T follicular helper cell (primary cell): ENCODE measurements at places on chromosomes 7 and 10.

GRCh38 chr10:85318809-85319807 is 990.7 kb downstream of the CCSER2 start:
- no peak for DNase-seq

DNA sequence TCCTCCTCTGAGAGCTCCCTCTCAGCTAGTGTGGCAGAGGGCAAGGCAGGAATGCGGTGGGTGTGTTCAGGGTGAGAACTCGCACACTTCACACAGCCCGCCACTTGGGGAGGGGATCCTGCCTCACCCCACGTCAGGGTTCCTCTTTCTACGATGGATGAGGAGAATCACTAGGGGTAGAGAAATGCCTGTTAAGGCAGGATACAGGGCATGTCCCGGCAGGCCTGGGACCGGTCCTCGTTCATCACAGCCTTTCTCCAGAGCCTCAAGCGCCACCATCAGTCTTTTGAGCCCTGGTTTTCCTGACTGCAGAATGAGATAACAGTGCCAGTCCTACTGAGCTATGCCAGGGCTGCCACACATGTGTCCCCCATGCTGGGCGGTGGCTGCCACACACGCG is 546.7 kb upstream of the ADARB2 start:
- no peak for DNase-seq

GRCh38 chr7:134332892-134333291 is 16.2 kb upstream of the SLC35B4 start:
- DNase-seq: no peak

DNA sequence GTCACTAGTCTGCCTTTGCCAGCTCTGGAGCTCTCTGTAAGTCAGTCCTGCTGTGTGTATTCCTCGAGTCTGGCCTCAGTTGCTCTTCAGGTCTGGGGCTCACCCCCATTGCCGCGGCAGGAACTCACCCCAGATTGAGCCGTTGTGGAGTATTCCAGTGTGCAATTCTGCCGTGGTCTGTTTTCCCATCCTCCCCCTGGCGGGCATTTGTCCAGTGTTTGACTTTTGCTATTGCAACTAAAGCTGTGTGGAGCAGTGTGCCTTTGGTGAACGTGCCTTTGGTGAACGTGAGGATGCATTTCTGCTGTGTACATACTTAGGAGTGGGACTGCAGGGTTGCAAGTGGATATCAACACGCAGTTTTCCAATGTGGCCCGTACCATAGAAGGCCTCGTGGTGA is 134.5 kb downstream of the FAM53B start:
- no peak for DNase-seq

GRCh38 chr7:92448205-92448747 is 994 bp downstream of the GATAD1 start:
- peak; percentile 55 for DNase-seq

DNA sequence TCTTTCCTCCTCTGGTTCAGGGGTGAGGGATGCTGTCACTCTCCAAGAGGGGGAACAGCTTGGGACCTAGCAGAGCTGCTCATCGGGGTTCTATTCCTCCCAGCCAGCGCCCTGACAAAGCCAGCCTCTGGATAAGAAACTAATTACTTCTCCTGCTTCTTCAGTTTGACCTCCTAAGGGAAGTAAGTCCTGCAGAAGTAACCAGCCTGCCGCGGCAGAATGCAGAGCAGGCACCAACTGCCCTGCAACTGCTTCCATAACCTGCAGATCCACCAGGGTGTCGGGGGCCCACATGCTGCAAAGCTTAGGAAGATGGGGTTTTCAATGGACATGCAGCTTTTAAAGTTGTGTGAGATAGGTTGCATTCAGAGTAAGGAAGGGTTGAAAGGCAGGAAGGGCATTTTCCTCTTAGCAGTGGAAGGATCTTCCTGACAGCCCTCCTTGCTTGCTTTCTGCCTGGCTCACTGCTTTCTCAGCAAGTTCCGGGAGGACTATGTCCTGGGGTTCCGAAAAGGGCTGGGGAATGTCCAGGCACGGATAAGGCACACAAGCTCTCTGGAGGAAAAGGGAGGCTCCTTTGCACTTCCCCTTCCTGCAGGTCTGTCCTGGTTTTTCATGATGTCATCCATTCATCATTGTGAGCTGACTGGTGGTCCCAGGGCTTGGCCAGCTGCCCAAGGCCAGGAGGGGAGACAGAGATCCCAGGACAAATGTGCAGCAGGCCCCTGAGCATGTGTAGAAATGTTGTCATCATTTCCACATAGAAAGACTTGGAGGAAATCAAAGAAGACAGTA is 24.3 kb upstream of the CALU start:
- DNase-seq: no peak

- no peak for DNase-seq
Observed at GRCh38 chr7:39686261-39686924, 63.0 kb downstream of the RALA start.

DNA sequence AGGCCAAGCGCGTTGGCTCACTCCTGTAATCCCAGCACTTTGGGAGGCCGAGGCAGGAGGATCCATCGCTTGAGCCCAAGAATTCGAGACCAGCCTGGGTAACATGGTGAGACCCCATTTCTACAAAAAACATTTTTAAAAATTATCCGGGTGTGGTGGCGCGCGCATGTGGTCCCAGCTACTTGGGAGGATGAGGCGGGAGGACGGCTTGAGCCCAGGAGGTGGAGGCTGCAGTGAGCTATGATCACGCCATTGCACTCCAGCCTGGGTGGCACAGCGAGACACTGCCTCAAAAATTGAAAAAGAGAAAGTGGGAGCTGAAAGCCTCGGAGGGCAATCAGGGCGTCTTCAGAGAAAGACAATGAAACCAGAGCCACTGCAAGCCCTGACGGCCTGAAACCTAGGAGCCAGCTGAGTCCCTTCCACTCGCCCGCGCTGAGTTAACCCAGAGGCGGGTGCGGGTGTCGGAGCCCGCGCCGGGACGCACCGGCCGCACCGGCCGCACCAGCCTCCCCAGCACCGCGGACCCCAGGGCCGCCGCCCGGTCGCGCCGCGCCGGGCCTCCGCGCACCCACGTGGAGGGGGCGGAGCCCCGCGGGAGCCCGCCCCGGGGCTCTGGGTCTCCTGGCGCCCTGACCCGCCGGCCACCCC is 22.4 kb downstream of the ZFAND2A start:
- no peak for DNase-seq

DNA sequence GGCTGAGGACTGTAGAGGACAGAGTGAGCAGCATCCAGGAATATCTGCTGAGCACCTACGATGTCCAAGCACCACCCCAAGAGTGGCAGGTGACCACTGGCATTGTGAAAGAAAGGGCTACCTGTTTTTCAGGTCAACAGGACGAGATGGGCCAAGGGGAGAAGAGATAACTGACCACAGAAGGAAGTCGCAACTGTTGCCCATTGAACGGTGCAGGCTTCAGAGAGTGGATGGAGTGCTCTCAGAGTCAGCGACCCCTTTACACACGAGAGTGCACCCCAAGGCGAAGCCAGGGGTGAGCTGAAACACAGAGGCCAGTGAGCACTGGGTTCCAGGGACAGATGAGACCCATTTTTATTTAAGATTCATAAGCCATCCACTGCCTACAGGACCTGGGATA is 42.3 kb downstream of the HIPK2 start:
- no peak for DNase-seq

DNA sequence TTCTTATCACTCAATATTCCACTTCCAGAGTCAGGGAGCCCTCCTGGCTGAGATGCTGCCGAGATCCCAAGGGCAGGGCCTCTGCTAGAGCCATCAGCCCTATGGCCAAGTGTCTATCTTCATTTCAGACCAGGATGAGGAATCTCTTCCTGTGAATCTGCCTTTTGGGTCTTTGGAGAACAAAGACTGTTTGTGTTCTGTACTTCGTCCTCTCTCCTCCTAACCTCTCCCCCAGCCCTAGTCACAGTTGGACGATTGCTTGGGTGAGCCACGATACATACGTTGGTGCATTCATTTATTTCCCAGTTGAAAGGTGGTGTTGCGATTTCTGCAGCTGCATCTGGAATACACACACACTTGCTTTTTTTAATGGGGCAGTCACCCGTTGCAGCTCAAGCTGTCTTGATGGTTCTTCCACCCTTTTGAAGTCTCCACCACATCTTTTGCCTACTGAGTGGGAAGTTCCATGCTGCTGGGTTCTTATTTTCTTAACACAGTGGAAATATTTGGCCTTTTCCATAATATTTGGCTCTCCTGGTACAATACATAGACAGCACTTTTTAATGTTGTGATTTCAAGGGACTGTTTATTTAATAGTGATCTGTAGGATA is 26.7 kb downstream of the SH3PXD2A start:
- no peak for DNase-seq

GRCh38 chr7:46651070-46651469 is 730.0 kb upstream of the IGFBP3 start:
- no peak for DNase-seq

- DNase-seq: no peak
Observed at GRCh38 chr7:95811846-95812445, 39.6 kb downstream of the DYNC1I1 start.

DNA sequence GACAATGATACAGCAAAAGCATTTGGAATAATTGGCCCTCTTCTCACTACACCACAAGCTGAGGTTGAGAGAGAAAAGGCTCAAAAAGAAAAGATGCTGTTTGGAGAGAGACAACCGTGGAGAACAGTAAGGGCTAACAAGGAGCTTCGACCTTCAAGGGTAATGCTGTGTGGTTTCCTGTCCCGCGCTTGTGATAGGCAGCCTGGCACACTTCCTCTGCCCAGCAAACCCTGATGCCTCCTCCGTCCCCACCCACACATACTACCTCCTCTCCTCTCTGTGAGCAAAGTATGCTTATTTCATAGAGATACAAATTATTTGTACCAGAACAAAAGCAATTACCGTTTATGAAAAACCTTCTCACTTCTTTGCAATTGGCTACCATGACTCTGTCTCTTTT is 755.4 kb downstream of the KCNMA1 start:
- DNase-seq: no peak

GRCh38 chr10:79267499-79267898 is 79.8 kb upstream of the PPIF start:
- no peak for DNase-seq

GRCh38 chr7:26188206-26188956 is 12.2 kb downstream of the HNRNPA2B1 start:
- DNase-seq: no peak

DNA sequence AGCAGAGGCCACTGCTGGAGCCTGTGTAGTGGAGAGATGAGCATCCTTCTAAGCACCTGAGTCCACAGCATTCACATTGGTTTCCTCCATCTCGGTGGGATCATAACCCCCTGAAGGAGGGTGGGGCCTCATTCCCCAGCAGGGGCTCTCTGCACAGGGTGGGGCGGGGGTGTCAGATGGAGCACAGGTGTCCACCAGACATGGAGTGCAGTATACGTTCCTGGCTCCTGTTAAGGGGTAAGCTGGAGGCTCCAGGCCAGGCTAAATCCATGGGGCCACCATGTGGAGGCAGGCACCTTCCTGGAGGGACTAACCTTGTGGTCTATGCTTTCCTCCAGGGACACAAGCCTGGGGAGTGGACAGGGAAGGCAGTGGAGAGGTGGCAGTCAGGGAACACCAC is 252.6 kb downstream of the GRID1 start:
- no peak for DNase-seq

- DNase-seq: no peak
Observed at GRCh38 chr7:12257582-12257981, 46.5 kb downstream of the TMEM106B start.

DNA sequence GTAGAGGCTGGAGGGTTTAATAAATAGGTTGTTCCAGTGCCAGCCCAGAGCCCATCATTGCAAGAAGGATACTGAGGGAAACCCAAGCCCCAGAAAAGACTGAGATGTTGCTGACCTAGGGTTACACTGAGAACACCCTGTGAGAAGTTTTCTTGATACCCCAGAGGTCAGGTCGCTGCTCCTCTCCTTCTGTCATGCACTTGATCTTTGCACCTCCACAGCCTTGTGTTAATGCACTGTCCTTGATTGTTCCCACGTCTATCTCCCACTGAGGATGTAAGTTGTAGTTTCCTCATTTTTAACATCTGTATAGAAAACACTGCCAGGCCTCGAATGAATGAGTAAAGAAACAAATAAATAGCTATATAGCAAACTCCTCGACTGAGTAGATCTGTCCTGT is 195.3 kb upstream of the AHR start:
- DNase-seq: no peak

- no peak for DNase-seq
Observed at GRCh38 chr7:17256375-17256774, 42.1 kb upstream of the AHR start.

GRCh38 chr10:132204781-132205473 is 18.2 kb downstream of the DPYSL4 start:
- DNase-seq: no peak

- DNase-seq: no peak
Observed at GRCh38 chr10:19767876-19768275, 48.4 kb upstream of the PLXDC2 start.

DNA sequence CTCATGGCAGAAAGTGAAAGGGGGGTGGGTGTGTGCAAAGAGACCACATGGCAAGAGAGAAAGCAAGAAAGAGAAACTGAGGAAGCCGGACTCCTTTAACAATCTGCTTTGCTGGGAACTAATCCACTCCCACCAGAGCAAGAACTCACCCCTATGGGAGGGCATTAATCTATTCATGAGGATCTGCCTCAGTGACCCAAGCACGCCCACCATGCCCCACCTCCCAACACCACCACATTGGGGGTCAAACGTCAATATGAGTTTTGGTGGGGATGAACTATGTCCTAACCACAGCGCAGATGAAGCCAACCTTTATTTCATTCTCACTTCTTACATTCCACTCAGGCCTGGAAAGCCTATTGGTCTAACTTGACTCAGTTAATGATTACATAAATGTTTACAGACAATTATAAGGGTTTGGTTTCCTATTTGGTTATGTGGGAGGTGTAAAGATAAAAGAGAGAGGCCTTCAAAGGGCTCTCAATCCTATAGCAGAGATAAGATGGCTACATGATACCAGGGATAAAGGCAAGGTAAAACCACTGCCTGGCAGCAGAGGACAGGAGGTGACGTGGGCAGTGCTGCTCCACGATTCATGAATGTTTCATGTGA is 601.8 kb downstream of the PARD3 start:
- DNase-seq: no peak

DNA sequence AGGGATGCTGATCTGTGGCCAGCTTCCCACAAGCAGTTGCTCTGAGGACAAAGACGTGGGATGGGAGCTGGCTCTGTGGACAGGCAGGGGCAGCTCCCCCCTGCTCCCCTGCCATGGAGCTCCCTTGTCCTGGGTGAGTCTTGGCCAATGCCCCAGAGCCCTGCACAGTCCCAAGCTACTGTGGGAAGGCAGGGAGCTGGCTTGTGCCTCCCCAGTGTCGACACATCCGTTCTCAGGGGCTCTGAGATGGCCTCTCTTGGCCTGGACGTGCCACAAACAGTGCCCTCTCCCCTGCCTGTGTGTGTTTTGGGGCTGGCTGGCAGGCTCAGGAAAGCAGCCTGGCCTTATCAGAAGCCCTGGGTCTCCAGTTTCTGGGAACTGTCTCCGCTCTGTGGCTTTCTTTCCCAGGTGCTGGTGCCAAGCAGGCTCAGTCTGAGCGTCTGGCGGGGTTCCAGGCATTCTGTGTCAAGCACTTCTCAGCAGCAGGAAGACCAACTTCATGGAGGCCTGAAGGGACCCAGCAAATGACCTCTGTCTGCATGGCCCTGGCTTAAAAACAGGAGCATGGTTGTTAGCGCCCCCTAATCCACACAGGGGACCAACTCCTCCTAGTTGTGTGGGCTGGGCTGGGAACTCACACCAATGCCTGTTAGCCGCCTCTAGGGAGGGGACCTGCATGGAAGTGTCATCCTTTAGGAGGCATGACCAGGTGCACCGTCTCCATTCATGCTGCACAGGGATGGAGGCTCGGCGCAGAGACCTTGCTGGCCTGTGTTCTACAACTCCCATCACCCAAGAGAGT is 375.2 kb downstream of the RPS24 start:
- DNase-seq: no peak

- no peak for DNase-seq
Observed at GRCh38 chr7:139908792-139909191, 79.7 kb downstream of the TBXAS1 start.
